Small intestine (tissue), 16 donors: ENCODE measurements at places on chromosomes 1 and 21.
A peak's percentile ranks its signal among the peaks of the same experiment; 100 is the strongest.

GRCh38 chr21:44555200-44555875 is 3.3 kb downstream of the KRTAP10-3 start:
- DNase-seq: no peak

- no peak for DNase-seq
Measured at GRCh38 chr1:94240822-94241221, 3.4 kb upstream of the ARHGAP29 start.

DNA sequence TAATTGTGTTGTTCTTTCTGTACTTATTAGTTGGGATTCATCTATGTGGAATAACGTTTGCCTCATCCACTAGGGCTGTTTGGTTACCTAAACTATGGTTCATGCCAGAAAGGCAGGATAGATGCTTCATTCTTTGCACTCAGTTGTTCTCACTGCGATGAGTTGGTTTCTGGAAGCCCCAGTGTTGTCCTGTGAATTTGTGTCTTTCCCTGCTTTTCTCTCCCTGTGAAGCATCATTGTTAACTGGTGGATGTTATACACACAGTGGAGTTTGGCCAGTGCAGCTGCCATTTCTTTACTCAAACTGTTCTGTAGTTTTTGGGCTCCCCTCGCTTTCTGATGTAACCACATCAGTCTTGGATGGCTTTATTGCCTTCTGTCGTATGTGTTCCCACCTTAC is 143.6 kb upstream of the COL6A1 start:
- no peak for DNase-seq

- no peak for DNase-seq
Measured at GRCh38 chr1:212234431-212235395, 50.5 kb upstream of the PPP2R5A start.

- DNase-seq: no peak
Measured at GRCh38 chr21:27536319-27536718, 569.4 kb upstream of the ADAMTS5 start.

- DNase-seq: no peak
Measured at GRCh38 chr21:29524055-29524454, 225.3 kb downstream of the BACH1 start.

DNA sequence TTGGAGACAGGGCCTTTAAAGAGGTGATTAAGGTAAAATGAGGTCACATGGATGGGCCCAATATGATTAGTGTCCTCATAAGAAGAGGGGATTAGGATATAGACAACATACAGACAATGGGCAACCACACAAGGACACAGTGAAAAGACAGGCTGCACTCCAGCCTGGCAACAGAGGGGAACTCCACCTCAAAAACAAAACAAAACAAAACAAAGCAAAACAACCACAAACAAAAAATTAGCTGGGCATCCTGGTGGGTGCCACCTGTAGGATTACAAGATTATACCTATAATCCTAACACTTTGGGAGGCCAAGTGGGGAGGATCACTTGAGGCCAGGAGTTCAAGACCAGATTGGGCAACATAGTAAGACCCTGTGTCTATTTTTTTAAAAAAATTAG is 4.8 kb upstream of the MDM4 start:
- no peak for DNase-seq

GRCh38 chr1:11790880-11791715 is 14.7 kb downstream of the MTHFR start:
- DNase-seq: peak; percentile 92

DNA sequence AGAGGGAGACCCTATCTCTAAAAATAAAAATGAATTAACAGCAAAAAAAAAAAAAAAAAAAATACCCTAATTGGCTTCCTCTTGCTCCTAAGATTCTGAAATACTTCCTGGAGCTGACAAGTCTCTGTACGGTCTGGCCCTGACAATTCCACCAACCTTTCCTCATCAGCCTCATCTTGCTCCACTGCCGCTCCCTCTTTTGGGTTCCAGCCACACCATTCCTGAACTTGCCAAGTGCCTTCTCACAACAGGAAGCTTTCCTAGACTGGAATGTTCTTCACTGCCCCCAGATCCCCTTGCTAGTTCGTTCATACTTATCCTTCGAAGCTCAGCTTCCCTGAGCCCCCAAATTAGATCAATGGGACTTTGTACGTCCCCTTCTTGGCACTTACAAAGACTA is 37.0 kb downstream of the AKNAD1 start:
- no peak for DNase-seq

GRCh38 chr1:36513676-36514473 is 31.2 kb upstream of the CSF3R start:
- DNase-seq: no peak

DNA sequence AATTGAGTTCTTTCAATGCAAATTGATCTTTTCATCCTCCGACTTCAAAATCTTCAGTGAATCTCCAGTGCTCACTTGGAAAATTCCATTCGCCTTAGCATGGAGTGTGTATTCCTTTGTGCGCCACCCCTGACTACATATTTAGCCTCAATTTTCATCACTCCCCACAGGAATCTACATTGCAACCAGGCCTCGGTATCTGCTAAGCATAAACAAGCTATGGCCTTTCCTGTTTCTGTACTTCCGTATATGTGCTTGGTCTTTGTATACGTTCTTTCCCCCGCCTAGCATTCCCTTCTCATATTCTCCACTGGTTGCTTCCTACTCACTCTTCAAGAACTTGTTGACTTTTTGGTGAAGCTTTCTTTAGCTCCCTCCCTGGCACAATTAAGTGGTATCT is 470.8 kb downstream of the LMO4 start:
- peak; percentile 42 for DNase-seq

DNA sequence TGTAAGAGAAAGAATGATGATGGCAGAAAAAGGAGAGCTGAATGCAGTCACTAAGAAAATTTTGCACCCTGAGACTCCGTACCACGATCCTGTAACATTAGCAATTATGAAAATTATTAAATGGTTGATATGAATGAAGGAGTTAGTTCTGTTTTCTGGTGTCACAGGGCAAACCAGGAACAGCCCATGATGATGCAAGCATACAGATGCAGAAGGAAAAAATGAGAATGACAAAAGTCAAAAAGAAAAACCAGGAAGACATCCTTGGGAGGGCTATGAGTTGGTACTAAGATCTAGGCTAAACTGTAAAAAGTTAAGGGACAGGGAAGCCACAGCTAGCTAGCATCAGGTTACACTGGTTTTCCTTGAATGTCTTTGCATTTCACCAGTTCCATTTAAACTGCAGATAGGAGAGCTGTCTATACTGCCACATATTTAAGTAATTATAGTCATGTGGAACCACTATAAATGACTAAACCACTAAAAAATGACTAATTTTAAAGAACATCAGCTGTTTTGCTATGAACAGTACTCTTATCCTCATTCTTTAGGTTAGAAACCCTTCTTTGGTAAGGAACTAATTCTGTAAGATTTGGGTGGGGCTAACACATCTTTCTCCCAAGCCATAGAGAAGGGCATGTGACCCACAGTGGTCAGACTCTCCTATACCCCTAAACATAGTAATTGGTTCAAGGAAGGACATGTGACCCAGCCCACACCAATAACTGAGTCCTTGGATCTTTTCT is 11.4 kb downstream of the DOCK7 start:
- DNase-seq: no peak

DNA sequence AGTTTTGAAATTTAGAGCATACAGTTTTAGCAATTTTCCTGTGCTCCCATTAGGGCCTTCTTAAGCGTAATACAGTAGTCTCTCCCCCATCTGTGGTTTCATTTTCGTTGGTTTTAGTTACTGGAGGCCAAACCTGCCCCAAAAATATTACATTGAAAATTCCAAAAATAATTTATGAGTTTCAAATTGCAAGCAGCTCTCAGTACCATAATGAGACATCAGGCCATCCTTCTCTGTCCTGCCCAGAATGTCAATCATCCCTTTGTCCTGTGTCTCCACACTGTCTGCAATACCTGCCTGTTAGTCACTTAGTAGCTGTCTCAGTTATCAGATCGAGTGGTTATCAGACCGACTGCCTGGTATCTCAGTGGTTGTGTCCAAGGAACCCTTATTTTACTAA is 45.4 kb downstream of the ADSS2 start:
- no peak for DNase-seq

- no peak for DNase-seq
Measured at GRCh38 chr1:84117868-84118267, 26.2 kb upstream of the PRKACB start.
